ENCODE measurements at places on chromosomes 2 and 18.

GRCh38 chr2:168687314-168687713, 115.1 kb upstream of the NOSTRIN start:
- no peak for DNase-seq

DNA sequence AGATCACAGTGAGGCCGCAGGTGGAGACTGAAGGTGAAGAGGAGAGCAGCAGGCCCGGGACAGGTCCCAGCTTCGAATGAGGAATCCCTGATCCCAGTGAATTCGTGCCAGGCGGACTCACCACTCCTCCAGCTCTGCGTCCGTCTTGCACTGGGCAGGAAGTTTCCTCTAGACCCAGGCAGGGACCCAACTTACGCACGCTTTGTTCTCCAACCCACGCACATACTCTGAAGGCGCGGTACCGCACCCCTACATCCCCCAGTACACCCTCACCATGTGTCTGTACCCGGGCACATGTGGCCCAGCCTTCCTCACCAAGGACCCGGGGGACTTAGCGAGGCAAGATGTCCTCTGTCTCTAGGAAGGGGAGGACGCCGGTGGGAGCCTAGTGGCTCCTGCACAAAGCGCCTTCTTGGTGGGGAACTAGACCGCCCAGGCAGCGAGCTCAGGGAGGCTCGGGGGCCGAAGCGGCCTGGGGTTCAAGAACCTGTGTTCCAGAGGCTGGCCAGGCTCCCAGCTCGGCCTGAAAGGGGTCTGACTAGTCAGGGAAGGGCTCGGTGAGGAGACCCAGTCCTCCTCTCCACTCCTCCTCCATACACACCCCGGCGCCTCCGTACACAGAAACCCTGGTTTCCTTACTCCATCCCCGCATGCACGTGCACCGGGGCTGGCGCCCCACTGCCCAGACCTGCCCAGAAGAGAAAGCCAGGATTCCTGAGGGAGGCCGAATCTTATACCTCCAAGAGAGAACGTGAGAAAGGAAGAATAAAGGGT, 38.3 kb upstream of the ATP6V1B1 start:
- DNase-seq: no peak

GRCh38 chr18:60082790-60083189, 183.0 kb downstream of the PMAIP1 start:
- DNase-seq: peak; percentile 19

- no peak for DNase-seq
Measured at GRCh38 chr2:195642027-195642678, 14.9 kb upstream of the SLC39A10 start.

DNA sequence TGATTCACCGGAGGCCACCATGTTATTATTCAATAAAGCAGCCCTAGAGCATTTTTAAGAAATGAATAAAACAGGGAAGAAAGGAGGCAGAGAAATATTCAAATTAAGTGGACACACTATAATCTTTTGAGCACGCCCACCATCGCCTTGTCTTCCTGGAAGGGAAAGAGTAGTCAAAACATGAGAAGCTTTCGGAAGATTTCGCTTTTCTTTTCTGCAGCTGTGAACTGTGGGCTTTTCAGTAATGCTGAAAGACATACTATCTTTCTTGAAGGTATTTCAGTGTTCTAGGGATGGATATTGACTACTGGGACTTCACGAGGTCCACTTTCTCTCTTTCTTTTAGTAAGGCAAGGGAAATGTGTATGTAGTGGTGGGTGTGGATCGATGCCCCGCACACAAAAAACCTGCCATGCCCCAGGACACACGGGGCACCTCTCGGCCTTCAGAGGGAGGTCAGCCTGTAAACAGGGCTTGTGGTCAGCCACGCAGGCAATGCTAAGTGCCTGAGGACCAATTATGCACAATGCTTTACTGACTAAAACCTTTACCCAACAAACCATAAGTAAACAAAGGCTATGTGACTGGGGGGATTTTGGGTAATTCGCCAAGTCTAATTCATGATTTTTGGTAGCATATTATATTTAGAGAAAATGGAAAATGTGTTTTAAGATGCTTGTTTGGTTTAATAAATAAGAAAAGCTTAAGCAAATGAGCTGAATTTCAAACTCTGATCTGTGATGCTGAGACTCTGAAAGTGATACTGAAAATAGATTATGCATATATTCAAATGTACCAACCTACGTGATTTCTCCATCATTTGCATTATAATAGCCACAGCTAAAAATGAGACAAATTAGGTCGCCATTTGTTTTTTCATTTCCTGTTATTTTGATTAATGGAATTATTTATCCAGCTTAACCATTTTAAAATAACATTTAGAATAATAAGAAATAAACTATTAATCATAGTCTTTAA, 130.5 kb downstream of the ZNF516 start:
- no peak for DNase-seq

- no peak for DNase-seq
Measured at GRCh38 chr2:118202707-118203303, 114.5 kb downstream of the INSIG2 start.

- DNase-seq: no peak
Measured at GRCh38 chr2:218880102-218880858, at the start of gene WNT10A. WNT10A (plus strand) TSS chr2:218880852; CDS start chr2:218880996, 144 bp downstream.

GRCh38 chr18:46097431-46097800, 680 bp downstream of the ATP5F1A start:
- no peak for DNase-seq

Measured in NCI-H2107 (cell line).